ENCODE measurements at places on chromosomes 1 and 21.

DNA sequence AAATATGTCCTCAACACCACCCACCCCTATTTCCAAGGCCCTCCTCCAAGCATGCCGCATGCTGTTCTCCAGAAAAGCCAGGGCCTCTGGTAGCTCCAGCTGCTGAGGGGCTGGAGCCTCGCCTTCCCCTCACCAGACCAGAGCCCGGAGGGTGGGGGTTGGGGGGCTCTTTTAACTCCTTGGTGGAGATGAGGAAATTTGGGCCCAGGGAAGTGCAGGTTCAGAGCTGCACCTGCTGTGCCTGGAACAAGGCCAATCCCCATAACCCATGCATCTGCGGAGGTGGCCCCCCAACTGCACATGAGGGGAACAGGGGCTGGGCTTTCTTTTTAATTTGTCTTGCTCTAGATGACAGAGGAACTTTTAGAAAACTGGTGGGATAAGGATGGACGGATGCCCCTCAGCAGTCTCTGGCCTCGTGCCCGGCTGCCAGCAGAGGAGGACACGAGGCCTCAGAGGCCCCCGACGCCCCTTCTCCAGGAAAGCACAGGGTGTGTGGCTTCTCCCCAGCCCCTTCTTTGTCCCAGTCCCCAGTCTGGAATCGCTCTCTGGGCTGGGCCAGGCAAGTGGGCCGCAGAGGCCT, 550 bp upstream of the SELENON start:
- DNase-seq: no peak

- no peak for DNase-seq
Measured at GRCh38 chr1:82015444-82015843, 214.7 kb downstream of the ADGRL2 start.

DNA sequence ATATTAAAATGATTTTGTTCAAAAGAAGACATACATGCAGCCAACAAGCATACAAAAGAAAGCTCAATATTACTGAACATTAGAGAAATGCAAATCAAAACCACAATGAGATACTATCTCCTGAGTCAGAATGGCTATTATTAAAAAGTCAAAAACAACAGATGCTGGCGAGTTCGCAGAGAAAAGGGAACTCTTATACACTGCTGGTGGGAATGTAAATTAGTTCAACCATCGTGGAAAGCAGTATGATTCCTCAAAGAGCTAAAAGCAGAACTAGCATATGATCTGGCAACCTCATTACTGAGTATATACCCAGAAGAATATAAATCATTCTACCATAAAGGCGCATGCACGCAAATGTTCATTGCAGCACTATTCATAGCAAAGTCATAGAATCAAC, 126.0 kb upstream of the HMCN1 start:
- no peak for DNase-seq

- DNase-seq: no peak
Measured at GRCh38 chr1:201988601-201989000, 6.2 kb downstream of the RNPEP start.

GRCh38 chr21:34362136-34362444, 1.7 kb upstream of the KCNE2 start:
- no peak for DNase-seq

DNA sequence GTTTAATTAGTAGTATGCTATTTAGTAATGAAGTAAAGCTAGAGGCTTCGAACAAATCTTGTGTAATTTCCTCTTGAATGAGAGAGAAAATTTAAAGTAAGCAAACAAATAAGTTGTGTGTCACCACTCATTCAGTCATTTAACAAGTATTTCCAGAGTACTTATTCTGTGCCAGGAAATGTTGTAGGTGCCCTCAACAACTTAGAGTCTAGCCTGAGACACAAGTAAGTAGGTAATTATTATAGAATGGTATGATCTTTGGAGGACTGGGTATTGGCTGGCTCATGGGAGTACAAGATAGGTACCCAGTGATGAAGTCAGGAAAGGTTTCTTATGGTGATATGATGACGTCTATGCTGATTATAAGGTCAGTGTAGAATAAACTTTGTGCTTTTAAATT, 17.4 kb upstream of the METTL18 start:
- no peak for DNase-seq

GRCh38 chr1:158145173-158145719, 35.4 kb upstream of the CD1D start:
- DNase-seq: no peak

- no peak for DNase-seq
Measured at GRCh38 chr1:153790966-153791647, 15.9 kb downstream of the SLC27A3 start.

- no peak for DNase-seq
Measured at GRCh38 chr21:18298228-18298627, 53.6 kb downstream of the CHODL start.
